Left ventricle myocardium superior (tissue), 1 donor: ENCODE measurements at places on chromosomes 16 and 17. TPM values are rescaled to one million over a fixed set of nuclear protein-coding genes. Genes with fewer than 3 reads are reported as not detected.
A peak's percentile ranks its signal among the peaks of the same experiment; 100 is the strongest.

- no peak for DNase-seq
Measured at GRCh38 chr16:26194526-26194925, 502.8 kb downstream of the HS3ST4 start.

- DNase-seq: peak; percentile 26
Measured at GRCh38 chr17:17546399-17547185, 44.9 kb downstream of the PEMT start.

GP2 gene
- total RNA-seq: not detected

CETP gene
- 0.37 TPM for total RNA-seq

- no peak for DNase-seq
Measured at GRCh38 chr16:30870904-30871303, 23.0 kb downstream of the BCL7C start.

NETO2 gene
- 2.3 TPM for total RNA-seq

DNA sequence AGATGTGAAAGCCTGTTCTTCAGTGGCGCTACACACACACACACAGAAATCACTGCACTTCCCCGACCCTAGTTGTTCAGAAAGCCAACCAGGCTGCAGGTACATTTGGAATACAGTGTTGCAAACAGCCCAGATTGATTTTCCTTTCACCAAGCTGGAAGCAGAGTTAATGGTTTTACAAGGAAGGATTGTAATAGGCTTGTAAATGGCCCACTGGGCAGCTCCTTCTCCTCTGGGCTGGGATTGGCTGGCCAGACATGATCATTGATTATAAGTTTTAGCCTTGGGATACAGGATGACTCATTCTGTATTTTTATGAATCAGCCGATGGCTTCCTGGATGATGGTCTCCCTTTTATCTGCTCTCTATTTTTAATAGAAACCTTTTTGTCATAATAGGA lies 2.5 kb downstream of the VAT1L start:
- no peak for DNase-seq

DYNC1LI2 gene
- 80.6 TPM for total RNA-seq

GRCh38 chr16:88034770-88035169 lies 83.5 kb downstream of the BANP start:
- DNase-seq: no peak

- DNase-seq: no peak
Measured at GRCh38 chr16:80309178-80309577, 231.6 kb upstream of the DYNLRB2 start.

DNA sequence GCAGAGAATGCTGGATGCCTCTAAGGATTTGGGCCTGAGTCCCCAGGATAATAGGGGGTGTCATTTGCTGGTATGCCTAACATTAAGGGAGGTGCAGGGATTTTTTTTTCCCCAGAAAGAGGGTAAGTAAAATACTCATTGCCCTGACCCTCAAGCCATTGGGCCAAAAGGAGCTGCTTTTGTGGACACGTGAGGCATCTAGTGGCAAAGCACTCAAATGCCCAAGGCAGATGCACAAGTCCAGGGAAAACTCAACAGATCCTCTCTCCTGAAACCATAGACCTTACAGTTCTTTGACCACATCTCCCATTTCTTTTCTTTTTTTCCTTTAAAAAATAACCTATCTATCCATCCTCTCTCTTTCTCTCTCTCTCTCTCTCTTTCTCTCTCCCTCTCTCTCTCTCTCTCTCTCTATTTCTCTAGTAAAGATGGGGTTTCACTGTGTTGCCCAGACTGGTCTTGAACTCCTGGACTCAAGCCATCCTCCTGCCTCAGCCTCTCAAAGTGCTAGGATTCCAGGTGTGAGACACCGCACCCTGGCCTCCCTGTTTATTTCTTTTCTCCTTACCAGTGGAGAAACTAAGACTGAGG lies 11.8 kb downstream of the IRX5 start:
- no peak for DNase-seq

- no peak for DNase-seq
Measured at GRCh38 chr17:11404431-11405276, 163.6 kb downstream of the SHISA6 start.

- DNase-seq: no peak
Measured at GRCh38 chr16:89727406-89728120, 6.2 kb downstream of the ZNF276 start.

- DNase-seq: no peak
Measured at GRCh38 chr16:97822-98221, 19.8 kb downstream of the MPG start.

- no peak for DNase-seq
Measured at GRCh38 chr16:48613061-48613957, 3.3 kb upstream of the N4BP1 start.

CRYBA1 gene
- total RNA-seq: not detected

DNA sequence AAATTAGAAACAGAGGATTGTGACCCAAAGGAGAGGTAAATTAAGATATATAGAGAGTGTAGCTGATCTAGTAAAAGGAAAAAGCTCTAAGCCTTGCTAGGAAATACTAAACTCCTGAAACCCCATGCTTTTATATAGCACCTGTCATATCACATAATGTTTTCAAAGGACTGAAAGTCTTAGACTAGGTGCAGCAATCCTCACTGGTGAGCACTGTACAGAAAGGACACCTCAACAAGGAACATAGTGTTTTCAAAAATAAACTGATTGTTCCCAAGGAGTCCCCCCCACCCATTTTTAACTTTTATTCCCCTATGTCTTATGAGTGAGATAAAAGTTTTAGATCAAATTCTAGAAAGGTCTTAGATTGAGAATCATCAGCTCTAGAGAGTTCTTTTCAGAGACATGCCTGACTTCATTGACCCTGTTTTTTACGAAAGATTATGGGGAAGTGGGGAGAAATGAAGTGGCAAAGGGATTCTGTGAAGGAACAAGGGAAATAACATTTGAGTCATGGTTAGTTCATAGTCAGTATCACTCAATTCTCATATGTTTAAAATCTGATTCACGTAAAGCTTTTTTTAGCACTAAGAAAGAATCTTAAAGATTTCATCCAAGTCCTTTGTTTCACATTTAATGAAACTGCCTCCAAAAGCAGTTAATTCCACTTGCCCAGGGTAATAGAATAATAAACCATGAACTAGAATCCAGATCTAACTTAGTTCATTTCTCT lies 166.4 kb downstream of the CYB561 start:
- DNase-seq: no peak

ZNF785 gene
- total RNA-seq: 7.3 TPM

DNA sequence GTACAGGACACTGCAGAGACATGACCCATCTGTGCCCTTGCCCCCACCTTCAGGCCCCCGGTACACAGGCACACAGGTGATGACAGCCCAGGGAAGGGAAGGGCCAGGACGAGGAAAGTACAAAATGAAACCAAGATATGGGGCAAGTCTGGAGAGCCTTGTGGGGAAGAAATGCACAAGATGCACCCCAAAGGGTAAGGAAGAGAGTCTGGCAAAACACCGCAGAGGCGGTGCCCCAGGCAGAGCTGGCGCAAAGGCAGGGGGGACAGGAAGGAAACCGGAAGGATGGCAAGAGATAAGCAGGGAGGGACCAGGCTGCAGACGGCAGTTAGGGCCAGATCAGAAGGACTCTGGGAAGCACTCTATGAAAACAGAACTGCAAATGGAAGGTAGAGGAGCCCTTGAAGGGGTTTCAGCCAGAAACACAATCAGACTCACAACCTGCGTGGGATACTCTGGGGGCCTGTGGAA lies 81.4 kb downstream of the SLC39A11 start:
- no peak for DNase-seq

GRCh38 chr16:50781043-50781442 lies 39.2 kb downstream of the CYLD start:
- DNase-seq: no peak

GRCh38 chr17:78883089-78883532 lies 19.9 kb downstream of the CEP295NL start:
- peak; percentile 85 for DNase-seq

DNA sequence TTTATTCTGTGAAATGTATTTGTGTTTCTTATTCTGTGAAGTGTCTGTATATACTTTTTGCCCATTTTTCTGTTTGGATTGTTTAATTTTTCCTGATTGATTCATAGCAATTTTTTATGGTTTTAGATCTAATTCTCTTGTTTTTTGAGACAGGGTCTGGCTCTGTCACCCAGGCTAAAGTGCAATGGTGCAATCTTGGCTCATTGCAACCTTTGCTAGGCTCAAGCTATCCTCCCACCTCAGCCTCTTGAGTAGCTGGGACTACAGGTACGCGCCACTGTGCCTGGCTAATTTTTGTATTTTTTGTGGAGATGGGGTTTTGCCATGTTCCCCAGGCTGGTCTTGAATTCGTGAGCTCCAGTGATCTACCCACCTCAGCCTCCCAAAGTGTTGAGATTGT lies 31.5 kb downstream of the NF1 start:
- DNase-seq: no peak
